Fibroblast of the conjunctiva (primary cell): ENCODE measurements at places on chromosomes 2 and 18.

GRCh38 chr2:21361957-21362486 lies 238.3 kb downstream of the TDRD15 start:
- DNase-seq = no peak

GRCh38 chr2:1104364-1104763 lies 153.7 kb downstream of the SNTG2 start:
- no peak for DNase-seq

DNA sequence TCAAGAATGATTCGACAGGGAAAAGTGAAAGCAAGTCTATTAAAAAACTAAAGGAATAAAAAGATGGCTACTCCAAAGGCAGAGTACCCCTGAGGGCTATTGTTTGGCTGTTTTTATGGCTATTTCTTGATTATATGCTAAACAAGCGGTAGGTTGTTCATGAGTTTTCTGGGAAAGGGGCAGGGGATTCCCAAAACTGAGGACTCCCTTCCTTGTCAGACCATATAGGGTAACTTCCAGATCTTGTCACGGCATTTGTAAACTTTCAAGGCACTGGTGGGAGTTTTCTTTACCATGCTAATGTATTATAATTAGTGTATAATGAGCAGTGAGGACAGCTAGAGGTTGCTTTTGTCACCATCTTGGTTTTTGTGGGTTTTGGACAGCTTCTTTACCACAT lies 474.9 kb upstream of the MC4R start:
- DNase-seq = no peak

GRCh38 chr2:152467677-152468410 lies 132.9 kb downstream of the FMNL2 start:
- DNase-seq = no peak

DNA sequence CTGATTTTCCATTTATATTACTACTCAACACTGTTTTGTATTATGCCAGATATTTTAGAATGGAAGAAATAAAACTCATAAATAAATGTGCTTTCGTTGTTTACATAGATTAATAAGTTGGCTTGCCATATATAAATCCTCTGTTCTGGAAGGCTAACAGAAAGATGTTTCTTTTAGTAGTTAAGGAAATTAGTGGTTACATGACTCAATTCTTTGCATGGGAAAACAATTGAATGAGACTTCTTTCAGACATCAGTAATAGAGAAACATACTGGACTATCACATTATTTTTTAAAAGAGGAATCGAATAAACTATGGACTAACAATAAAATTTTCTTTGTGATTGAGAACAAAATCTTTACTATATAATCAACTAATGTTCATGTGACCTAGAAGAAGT lies 336.5 kb downstream of the KCNS3 start:
- DNase-seq = no peak

DNA sequence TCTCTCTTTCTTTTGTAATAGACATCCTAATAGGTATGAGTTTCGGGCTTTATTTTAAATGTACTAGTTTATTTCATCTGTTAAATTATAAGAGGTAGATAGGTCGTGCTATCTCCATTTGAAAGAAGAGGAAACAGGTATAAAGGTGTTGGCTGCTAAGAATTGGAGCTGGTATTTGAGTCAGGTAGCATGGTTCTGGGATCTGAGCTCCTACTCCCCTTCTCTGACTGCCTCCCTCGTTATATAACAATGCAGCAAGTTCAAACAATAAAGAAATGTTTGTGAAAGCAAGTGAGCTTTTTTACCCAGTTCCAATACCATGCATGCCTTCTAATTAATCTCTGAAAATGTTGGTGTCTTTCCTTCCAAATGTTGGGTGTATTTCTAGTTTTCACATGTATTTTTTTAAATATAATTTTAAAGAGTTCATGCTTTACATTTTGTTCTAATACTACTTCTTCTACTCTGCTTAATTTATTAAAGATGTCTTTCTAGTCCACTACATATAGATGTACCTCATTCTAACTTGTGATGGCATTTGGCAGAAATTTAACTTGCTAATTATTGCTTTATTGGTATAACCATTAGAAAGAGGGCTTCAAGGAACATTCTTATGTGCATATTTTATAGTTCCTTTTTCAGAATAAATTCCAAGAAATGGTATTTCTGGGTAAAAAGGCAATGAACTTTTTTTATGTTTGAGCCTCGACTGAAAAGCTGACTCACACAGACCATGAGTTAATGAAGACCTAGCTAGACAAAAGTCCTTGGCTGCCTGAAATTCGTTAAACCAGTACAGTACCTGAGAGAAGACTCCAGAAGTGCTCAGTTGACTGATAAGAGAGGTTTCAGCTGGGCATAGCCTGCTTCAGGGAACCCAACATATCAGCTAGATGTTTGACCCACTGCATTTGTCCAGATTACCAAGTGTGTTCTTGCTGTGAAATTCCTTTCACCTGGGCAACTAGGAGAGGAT lies 133.5 kb downstream of the CERS6 start:
- no peak for DNase-seq

GRCh38 chr2:16069933-16070647 lies 129.7 kb downstream of the MYCN start:
- no peak for DNase-seq

- no peak for DNase-seq
These were observed 44.1 kb downstream of the ATOH8 start for GRCh38 chr2:85797921-85798320.

DNA sequence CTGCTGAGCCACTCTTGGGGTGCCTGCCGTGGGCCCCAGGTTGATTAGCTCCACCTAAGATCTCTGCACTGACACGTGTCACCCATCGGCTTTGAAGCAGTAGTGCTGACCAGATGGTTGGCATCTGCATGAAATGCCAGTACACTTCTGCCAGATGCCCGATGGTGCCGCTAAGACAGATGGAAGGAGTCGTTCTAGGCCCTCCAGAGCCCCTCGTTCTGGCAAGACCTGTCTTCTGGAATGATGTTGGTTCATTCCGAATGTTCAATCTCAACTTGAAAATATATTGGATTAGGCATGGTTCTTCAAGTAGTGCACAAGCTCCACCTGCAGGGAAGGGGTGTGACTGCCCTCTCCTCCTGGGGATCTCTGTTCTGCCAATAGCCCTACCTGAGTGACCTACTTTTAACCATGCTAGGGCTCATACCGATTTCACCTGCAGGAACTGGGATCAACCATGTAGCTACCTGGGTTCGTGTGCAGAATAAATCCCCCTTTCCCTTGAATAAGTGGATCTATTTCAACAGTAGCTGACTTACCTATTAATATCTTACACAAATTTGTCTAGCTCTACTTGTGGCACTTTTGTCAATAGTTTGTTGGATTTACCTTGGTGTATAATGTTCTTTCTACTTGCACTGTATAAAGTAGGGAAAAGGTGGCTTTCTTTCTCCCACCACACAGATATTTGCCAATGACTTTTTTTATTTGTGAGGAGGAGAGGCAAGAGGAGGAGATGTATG lies 342.6 kb downstream of the CTNNA2 start:
- no peak for DNase-seq

DNA sequence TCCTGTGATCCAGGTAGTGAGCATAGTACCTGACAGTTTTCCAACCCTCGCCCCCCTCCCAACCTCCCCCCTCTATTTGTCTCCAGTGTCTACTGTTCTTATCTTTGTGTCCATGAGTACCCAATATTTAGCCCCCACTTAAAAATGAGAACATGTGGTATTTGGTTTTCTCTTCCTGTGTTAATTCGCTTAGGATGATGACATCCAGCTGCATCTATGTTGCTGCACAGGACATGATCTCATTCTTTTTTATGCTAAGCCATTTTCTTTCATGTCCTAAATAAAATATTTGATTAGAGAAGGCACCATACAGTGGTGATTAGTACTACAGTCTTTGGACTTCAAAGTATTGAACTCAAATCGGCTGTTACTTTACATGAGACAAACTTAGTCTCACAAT lies 1087.9 kb downstream of the CBLN2 start:
- DNase-seq = no peak

DNA sequence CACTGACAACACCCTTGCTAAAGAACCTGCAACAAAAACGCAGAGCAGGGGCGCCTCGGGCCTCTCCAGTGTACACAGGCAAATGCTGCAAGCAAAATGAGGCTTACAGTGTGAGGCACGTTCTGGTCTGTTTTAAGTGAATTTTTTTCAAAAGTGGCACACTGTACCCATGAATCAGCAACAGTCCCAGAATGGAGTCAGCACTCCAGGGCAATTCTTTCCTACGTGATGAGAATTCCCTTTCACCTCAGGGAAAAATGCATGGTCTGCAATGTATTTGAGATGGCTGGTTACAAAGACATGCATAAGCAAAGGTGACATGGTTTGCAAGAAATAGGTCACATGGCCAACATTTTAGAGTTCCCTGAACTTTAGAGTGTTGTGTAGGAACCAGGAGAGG lies 94.4 kb downstream of the UXS1 start:
- DNase-seq = no peak

DNA sequence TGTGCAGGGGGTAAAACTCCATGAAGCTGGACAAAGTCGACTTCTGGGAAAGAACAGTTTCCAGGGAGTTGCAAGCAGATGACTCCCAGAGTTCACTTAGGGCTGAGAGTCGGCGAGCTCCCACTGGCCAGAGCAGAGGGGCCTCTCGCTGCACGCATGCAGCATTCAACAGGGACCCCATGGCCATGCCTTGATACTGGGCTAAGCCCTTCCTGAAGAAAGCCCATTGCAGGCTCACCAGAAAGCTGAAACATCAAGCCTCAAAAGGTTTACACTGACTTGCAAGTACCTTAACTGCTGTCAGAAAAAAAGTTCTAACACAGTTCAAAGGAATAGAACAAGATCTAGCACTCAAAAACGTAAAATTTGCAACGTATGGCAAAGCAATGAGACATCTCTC lies 56.4 kb downstream of the NDUFA10 start:
- DNase-seq = no peak

GRCh38 chr2:65382323-65382722 lies 50.1 kb downstream of the SPRED2 start:
- DNase-seq = no peak

DNA sequence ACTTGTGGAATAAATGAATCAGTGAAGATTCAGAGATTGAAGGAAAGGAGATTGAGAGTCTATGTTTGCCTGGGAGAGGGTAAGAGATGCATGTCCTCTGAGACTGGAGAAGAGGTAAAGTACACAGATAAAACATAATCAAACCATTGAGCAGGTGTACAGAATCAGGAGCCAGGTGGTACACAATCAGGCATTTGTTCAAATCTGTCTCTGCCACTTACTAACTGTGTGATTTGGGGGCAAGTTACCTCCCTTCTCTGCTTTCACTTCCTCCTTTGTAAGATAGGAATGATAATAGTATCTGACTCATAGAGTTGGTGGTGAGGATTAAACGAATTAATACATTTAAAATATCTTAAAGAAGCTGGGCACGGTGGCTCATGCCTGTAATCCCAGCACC lies 94.0 kb downstream of the CDK15 start:
- DNase-seq = no peak

DNA sequence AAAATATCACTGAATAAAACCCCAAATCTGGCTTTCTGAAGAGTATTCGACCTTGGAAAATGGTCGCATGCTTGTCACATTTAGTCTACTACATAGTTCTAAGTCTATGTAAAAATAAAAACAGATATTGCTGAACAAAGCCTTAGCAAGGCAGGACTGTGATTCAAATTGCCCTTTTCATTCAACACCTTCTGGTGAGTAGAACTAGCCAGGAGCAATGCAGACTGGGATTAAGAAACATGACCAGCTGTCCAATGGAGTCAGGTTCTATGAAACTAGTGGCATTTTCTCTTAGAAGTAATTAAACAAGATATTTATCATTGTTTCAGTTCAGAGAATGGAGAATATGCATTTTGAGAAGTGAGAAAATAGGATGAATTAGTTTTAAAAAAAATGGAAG lies 1260.5 kb upstream of the ACVR2A start:
- DNase-seq = no peak

DNA sequence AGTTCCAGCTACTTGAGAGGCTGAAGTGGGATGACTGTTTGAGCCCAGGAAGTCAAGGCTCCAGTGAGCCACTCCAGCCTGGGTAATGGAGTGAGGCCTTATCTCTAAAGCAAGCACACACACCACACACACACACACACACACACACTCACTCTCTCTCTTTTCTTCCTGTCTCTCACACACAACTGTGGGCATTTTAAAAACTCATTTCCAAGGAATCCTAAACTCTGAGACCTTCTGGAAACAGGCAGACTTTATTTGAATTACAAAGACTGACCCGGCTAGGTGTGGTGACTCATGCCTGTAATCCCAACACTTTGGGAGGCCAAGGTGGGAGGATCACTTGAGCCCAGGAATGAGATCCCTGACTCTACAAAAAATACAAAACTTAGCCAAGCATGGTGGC lies 21.3 kb downstream of the WDSUB1 start:
- DNase-seq = no peak

DNA sequence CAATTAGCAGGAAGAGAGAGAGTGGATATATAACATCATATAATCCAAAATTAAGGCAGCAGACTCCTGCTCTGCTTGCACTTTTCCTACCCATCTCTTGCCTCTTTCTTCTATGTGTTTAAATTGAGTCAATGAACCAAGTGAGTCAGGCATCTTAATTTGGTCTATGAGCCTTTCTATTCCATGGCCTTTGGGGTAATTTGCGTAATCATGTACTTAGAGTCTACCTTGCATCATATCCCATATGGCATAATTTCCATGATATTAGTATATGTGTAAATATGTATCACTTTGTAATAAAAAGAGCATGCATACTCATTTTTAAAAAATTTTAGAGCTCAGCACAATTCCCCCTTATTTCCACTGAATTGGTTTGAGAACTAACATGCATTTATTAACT lies 555.2 kb downstream of the STK39 start:
- no peak for DNase-seq

DNA sequence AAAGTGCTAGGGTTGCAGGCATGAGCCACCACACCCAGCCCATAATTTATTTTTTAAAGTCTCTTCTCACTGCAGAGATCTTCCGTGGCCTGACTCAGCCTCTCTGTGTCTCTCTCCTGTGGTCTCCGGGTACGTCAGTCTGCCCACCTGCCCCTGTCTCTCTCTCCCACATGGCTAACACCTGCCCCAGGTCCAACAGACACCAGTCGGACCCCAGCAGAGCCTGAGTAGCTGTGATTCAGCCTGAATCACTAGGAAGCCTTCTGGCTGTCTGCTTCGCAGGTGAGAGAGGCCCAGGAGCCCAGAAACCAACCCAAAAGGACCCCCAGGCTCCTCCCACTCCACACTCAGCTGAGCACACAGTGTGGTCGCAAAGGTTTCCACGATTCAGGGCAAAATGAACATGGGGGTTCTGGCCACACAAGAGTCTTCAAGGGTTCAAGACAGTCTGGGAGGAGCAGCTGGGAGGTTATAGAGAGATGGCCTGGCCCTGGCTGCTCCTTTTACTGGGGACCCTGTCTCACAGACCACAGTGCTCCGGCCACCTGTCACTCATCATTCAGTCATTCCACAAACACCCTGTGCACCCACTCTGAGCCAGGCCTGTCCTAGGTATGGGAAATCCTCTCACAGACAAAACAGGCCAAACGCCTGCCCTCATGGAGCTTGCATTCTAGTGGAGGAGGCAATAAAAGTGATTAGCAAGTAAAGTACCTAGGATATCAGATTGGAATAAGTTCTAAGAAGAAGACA lies 8.6 kb downstream of the RUFY4 start:
- no peak for DNase-seq

DNA sequence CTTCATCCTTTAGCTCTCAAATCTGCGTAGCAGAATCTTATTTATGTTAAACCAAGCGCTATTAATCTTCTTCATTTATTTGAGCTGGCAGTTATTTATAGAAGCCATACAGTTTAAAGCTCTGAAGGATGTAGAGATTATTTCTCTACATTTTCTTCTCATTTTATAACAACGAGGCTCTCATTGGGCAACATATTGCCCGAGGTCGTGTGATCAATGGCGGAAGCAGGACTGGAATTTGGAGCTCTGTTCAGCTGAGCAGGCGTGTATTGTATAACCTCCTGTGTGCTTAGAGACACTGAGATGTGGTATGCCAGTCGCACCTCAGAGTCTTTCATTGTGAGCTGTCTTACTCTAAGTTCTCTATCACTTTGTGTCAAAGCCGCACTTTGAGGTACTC lies 17.5 kb upstream of the DRC1 start:
- DNase-seq = no peak
